ENCODE measurements at places on chromosomes 12 and 14. TPM values are rescaled to one million over a fixed set of nuclear protein-coding genes. Genes with fewer than 3 reads are reported as not detected.

Gene FBLN5
- total RNA-seq: 1.1 TPM

Gene GZMH
- not detected for total RNA-seq

Gene KRT81
- total RNA-seq: not detected

Gene PRH1
- 25.2 TPM for total RNA-seq

Gene TC2N
- 0.29 TPM for total RNA-seq

Gene TNFAIP2
- total RNA-seq: 136 TPM

Gene TOMM20L
- not detected for total RNA-seq

Gene C3AR1
- total RNA-seq: 0.44 TPM

Gene TDRD9
- total RNA-seq: 0.10 TPM

Gene RNASE11
- total RNA-seq: not detected

Gene POTEM
- not detected for total RNA-seq

Gene SCN8A
- total RNA-seq: 7.1 TPM

Gene KLRC2
- total RNA-seq: not detected

Gene CCDC184
- 0.41 TPM for total RNA-seq

Gene MAP3K9
- total RNA-seq: 2.6 TPM

Gene SYCP3
- total RNA-seq: not detected

Gene CD9
- 555 TPM for total RNA-seq

Gene TCHP
- 23.2 TPM for total RNA-seq

Gene POTEG
- total RNA-seq: not detected

Gene CLSTN3
- total RNA-seq: 138 TPM

Gene KRT3
- not detected for total RNA-seq

Gene PKP2
- 1.5 TPM for total RNA-seq

Gene RPL10L
- not detected for total RNA-seq

Gene NELL2
- total RNA-seq: 0.35 TPM

Gene FAM90A1
- total RNA-seq: not detected

Gene AHNAK2
- 47.2 TPM for total RNA-seq

Gene PRIMA1
- total RNA-seq: not detected

Gene IL23A
- not detected for total RNA-seq

Gene SLCO1B1
- not detected for total RNA-seq

Gene CYP27B1
- 1.1 TPM for total RNA-seq

All from glomerular endothelial cell (primary cell).